ENCODE measurements at places on chromosomes 4 and X.

DNA sequence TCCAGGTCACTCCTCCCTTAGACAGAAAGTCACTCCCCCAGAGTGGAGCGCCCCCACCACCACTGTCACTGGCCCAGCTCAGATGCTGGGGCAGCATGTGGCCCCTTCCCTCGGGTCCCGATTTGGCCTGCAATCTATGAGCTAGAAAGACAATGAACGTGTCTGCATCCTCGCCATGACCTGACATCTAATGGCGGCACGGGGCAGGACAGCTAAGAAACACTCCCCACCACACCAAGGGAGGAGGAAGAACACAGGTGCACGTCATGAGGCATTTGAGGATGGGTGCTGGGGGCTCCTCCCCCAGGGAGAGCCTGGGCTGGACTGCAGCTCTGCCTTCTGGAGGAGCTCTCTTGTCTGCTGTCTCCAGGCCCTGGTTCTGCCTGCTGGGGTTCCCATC, 8.7 kb downstream of the RNF212 start:
- DNase-seq = no peak

GRCh38 chrX:71225009-71225408, 2.0 kb downstream of the GJB1 start:
- DNase-seq = no peak

GRCh38 chrX:2387614-2388239, 113.0 kb downstream of the DHRSX start:
- DNase-seq = peak; percentile 33

- DNase-seq = no peak
Measured at GRCh38 chrX:9164086-9164485, 130.2 kb upstream of the FAM9B start.
